ENCODE measurements at places on chromosomes 1 and 21. TPM values are rescaled to one million over a fixed set of nuclear protein-coding genes. Genes with fewer than 3 reads are reported as not detected.
A peak's percentile ranks its signal among the peaks of the same experiment; 100 is the strongest.

Gene DNAJC8
- 121 TPM for total RNA-seq

Gene OR10Z1
- total RNA-seq = not detected

DNA sequence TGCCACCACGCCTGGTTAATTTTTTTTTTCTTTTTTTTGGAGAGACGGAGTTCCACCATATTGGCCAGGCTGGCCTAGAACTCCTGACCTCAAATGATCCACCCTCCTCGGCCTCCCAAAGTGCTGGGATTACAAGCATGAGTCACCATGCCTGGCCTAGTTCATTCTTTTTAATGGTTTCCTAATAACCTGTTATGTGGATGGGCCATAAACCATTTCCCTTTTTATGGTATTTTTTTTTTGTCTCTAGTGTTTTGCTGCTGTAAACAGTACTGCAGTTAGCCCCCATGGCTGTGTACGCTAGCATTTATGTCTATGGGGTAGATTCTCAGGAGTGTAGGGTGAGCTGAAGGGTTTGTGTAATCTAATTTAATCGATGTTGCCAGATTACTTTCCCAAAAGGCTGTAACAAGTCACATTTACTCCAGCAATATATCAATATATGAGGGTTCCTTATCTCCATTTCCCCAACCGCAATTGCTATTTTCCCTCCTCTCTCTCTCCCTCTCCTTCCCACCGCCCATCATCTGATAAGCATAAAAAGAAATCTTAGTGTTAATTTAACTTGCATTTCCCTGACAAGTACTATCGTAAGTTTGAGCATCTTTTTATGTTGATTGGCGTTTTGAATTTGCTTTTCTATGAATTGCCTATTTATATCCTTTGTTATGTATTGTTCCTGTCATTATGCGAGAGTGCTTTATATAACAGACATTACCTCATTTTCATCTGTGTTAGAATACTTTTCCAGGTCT is 28.7 kb downstream of the RCSD1 start:
- DNase-seq = no peak

GRCh38 chr1:184888505-184888904 is 85.8 kb downstream of the NIBAN1 start:
- peak; percentile 31 for DNase-seq

DNA sequence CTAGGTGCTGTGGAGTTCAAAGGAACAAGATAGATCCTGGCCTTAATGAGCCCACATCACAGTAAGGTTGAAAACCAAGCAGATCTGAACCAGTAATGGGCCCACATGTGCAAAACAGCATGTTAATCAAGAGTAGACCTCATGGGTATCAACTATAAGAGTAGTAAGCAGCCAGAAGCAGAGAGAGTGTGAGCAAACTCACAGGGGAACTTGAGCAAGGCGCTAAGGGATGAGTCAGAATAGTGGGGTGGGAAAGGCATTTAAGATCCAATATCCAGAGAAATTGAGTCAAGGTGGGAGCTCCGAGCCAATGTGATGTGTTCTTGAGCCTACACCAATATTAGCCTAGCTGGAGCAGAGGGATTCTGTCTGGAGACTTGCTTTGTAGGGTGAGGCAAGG is 52.4 kb upstream of the GJA5 start:
- DNase-seq = no peak

DNA sequence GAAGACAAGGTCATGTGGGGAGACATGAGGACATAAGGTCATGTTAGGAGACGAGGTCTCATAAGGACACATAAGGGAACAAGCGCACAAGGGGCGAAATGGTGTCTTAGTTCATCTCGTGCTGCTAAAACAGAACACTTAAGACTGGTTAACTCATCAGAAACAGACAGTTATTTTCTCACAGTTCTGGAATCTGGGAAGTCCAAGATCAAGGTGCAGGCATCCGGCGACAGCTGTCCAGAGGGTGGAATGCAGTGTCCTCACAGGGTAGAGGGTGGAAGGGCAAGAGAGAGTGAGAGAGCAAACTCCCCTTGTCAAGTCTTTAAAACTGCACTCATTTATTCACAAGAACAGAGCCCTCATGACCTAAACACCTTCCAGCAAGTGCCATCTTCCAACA is 34.6 kb upstream of the PDPN start:
- no peak for DNase-seq

All from Daoy (cell line).